H4 (cell line): ENCODE measurements at places on chromosomes 5 and 9.

DNA sequence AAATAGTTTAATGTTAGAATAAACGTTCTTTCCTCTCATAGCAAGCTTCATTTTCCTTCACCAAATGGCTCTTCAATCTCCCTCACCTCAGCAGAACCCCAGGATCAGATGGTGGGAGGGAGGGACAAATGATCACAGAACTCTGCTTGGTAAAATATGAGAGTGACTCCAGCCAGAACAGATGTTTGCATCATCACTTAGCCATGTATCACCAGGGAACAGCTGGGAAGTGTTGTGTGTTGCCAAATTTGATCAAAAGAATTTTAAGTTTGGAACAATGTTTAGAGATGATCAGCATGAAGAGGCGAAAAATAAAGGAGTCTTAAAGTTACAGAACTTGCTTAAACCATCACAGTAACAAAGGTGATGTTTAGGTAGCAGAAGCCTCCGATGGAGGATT lies 115.7 kb downstream of the FRMD3 start:
- no peak for DNase-seq

DNA sequence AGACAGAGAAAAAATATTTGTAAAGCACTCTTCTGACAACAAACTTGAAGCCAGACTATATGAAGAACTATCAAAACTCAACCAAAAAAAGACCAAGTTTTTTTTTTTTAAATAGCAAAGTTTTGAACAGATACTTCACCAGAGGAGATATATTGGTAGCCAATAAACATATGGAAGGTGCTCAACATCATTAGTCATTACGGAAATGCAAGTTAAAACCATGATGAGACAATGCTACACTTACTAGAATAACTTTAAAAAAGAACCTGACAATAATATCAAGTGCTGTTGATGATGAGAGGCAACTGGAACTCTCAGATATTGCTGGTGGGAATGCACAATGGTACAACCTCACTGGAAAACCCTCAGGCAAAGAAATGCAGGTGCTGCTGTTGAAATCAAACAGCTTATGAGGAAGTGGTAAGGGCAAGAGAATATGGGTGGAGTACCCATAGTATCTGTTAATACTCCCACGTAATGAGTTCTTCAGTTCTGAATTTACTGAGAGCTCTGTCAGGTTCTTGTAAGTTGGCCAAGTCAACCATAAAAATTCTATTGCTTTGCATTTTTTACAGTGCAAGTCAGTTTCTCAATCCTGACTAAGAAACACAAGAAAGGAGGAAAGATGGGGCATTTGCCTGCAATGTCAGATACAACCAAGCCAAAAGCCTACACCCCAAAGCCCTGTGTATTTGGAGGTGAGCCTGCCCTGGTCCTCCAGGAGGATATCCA lies 87.3 kb upstream of the GNAQ start:
- no peak for DNase-seq

DNA sequence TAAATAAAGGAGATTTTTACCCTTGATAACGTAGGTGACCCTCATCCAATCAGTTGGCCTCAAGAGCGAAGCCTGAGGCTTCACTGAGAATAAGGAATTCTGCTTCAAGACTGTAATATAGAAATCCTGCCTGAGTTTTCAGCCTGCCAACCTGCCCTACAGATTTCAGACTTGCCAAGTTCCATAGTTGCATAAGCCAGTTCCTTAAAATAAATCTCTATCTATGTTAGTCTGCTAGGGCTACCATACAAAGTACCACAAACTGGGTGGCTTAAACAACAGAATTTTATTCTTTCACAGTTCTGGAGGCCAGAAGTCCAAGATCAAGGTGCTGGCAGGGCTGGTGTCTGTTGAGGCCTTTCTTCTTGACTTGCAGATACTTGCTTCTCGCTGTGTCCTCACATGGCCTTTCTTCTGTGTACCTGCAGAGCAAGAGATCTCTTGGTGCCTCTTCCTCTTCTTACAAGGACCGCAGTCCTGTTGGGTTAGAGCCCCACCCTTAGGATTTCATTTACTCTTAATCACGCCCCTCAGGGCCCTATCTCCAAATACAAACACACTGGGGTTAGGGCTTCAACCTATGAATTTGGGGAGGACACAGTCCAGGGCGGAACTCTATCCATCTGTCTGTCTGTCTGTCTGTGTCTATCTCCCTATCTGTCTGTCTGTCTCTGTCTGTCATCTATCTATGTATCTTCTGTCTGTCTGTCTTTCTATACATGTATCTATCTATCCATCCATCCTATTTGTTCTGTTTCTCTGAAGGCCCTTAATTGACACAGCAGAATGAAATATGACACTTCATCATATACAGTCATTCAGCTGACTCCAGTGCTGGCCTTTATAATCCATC lies 17.0 kb upstream of the CMBL start:
- no peak for DNase-seq

GRCh38 chr5:151694035-151694485 lies 7.3 kb upstream of the SPARC start:
- DNase-seq: peak; percentile 32

DNA sequence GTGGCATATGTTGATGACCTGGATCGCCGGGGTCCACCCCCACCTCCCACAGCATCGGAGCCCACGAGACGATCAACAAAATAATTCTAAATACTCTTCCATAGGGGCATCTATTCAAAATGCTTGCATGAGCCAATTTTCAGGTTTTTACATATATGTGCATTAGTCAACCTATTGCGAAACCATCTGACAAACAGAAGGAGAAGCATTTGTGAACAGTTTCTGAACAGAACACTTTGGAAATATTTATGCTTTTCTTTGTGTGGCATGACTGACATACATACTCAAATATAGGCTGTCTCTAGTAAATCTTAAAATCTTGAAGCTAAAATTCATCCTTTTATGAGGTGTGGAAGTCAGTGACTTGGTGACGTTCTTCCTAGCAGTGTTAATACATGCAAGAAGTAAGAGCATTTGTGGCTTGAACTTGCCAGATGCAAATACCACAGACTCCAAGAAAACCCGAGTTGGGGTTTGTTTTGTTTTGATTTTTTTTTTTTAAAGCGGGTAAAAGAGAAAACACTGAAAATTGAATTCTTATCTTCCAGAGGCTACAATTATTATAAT lies 5.3 kb downstream of the GPR151 start:
- no peak for DNase-seq

DNA sequence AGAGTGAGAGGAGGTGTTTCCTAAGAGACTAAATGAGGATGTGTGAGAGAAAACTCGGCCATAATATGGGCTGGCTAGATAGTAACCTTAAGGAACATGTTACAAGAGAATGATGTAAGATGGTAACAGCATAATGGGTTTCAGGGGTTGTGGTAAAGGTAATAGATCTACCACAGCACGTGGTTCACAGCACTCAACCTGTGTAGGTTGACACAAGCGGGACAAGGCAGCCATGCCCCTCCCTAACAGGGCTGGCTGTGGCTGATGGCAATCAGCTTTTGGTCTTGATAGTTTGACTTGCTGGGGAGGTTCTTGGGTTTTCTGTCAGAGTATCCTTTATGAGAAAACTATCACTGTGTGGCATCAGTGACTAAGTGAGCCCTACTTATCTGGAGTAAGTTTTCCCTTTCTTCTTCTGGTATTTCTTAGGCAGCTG lies 138.6 kb downstream of the TRIO start:
- no peak for DNase-seq

- peak; percentile 81 for DNase-seq
These were observed 17.3 kb upstream of the ODF2 start for GRCh38 chr9:128438343-128439109.

DNA sequence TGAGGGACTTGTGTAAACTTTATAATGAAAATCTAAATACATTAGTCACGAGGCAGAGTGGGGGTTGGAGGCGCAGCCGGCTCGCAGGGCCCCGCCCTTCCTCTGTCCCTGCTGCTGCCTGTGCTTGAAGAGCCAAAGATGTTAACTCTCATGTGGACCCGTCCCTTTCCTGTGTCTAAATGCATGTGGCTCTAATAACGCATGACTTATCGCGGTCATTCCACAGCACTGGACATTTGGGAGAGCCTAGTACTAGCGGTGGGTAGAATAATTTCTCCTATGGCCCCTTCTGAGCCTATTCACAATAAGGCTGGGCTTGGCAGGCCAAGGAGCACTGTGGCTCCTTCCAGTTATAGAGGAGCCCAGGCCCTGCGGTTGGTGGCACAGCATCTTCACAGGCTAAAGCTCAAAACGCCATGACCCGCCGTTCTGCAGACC lies 82.3 kb upstream of the SIMC1 start:
- peak; percentile 52 for DNase-seq
